ENCODE measurements at places on chromosomes 5 and 9. TPM values are rescaled to one million over a fixed set of nuclear protein-coding genes. Genes with fewer than 3 reads are reported as not detected.

Gene PRR16
- total RNA-seq: 1.2 TPM

Gene GFI1B
- under 0.01 TPM for total RNA-seq

Gene PFN3
- total RNA-seq: 0.74 TPM

Gene SLCO6A1
- 0.25 TPM for total RNA-seq

Gene SPATA31E1
- total RNA-seq: not detected

Gene WWC1
- total RNA-seq: 60.5 TPM

Gene NRARP
- 2.7 TPM for total RNA-seq

Gene LVRN
- 1.5 TPM for total RNA-seq

Data from temporal lobe (tissue), 4 donors.